CD4-positive, CD25-positive, alpha-beta regulatory T cell (primary cell): ENCODE measurements at places on chromosomes 4 and X. TPM values are rescaled to one million over a fixed set of nuclear protein-coding genes. Genes with fewer than 3 reads are reported as not detected.

GRCh38 chr4:163132469-163133218 is 34.0 kb downstream of the NAF1 start:
- DNase-seq: no peak

DNA sequence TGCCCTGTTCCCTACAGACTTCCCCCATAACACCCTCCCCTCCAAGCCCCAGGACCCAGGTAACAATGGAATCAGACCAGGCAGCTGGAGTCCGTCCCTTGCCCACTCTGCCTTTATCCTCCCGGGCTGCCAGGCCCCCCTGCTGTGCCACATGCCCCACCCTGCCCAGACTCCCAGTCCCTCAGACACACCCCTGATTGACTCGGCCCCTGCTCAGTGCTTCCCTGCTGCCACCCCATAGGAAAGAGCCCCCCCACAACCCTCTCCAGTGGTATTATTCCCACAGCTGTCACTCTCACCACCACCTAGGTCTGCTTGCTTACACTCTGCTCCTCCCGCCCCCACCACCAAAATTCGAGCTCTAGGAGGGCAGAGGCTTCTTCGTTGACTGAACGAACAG is 4.7 kb upstream of the NAA10 start:
- no peak for DNase-seq

GRCh38 chr4:3827616-3828492 is 61.7 kb downstream of the ADRA2C start:
- DNase-seq: no peak

DNA sequence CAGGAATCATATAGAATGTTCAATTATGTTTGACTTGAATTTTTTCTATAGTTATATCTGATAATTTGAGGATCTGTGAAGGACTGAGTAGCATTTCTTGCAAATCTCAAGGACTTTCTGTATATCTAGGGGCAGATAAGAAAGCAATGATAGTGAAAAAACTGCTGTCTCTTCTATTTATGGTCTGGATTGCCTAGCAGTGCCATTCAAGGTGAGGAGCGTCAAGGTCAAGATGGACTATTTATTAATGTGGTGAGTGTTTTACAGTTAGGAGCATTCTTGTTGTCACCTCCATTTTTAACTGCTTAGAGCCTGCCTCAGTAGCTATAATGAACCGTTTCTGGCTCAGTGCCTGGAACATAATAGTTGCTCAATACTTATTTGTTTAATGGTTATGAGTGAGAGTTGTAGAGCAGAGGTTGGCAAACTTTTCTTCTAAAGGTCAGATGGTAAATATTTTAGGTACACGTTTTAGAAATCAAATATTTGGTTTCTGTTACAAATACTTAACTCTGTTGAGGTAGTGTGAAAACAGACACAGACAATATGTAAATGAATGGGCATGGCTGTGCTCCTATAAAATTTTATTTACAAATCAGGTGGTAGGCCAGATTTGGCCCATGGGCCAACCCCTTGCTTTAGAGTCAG is 523.2 kb upstream of the IGFBP7 start:
- no peak for DNase-seq

DNA sequence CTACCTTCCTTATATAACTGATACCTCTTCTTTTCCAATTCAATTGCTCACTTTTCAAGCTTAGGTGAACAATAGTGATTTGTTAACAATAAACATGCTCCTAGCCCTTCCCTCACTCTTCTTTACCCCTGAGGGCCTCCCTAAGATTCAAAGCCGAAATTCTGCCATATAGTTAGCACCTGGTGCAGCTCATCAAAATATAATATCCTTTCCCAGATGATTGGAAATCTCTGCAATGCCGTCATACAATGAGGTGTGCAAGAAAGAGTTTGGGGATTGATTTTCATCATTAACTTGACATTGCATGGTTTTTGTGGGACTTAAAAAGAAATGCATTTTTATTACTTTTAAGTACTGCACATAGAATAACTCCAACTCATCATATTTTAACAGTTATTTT is 95.3 kb downstream of the HDAC8 start:
- DNase-seq: no peak

DNA sequence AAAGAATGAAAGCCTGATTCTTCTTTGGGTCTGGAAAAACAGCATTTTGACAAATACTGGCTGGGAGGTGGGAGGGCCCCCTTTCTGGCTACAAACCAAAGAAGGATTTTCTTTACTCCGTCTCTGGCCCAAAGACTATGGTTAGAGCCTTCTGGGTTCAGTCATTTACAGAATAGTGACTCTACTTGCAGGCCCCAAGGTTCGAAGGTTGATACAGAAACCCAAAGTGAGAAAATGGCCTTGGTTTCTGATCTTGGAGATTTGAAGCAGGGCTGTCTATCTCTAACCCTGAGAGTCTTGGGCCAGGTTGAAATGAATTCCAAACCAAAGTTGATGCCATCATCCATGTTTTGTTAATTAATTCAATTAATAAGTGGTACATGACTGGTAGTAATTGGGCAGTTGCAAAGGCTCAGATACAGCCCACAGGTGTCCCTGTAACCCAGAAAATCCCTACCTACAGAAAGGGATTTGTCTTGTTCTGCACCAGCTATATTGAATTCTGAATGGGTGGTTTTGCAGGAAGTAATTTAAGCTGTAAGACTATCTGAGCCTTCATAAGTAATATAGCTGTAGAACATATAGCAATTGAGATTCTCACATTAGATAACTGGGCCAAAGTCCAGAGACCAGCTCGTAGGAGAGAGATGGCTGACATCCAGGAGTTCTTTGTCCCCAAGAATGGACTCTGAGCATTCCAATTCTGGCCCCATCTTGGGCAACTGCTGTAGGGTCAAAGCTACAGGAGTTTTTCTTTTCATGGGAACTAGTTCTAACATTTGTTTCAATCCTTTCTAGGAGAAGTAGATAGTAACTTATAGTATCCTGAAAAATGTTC is 34.5 kb downstream of the CHRNA9 start:
- no peak for DNase-seq

DNA sequence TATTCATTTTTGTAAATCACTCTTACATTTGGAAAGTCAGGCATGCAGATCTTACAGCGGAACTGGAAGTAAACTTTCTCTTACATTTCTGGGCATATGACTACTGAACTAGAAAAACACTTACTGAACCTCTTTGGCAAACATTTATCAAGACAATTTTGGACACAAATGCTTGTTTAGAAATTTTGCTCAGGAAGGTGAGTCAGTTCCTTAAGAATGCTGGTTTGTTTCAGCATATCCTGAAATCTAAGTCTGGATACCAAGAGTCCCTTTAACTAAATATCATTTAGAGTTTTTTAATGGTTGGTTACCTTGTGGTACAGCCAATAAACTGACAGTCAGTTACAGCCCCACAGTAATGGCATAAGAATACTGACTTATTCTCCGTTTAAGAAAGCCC is 15.0 kb downstream of the SHISA3 start:
- DNase-seq: no peak

GRCh38 chr4:184807797-184808712 is 17.7 kb downstream of the ACSL1 start:
- DNase-seq: no peak

Gene TMEM35A
- not detected for total RNA-seq

Gene CCDC110
- total RNA-seq: not detected

Gene UNC5C
- not detected for total RNA-seq

Gene INPP4B
- 89.4 TPM for total RNA-seq

Gene EFHC2
- total RNA-seq: 1.1 TPM

Gene ERAS
- not detected for total RNA-seq

Gene IL2RG
- 504 TPM for total RNA-seq

Gene EDNRA
- total RNA-seq: not detected

Gene C4orf36
- total RNA-seq: not detected

Gene PCDH19
- total RNA-seq: not detected
